Left kidney (tissue), 8 donors: ENCODE measurements at places on chromosomes 2 and 18.

DNA sequence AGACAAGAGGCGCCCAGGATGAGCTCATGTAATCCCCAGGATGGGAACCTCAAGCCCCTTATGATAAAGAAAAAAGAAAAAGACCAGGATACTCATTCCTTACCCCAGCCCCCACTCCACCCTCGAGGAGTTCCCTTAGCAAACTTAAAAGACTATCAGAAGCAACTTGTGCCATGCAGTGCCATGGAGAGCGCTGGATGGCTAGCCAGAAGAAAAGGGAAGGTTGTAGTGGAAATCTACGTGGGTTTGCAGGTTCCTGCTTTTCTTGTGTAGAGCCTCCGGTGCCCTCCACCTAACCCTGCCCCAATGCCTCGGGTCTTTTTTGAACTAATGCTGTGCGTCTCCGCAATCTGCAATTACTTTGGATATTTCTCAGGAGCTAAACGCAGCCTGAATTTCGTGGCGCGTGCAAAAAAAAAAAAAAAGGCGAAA lies 16.2 kb upstream of the BCL11A start:
- DNase-seq, result no peak

- DNase-seq, result peak; percentile 50
Observed at GRCh38 chr2:43542285-43542933, 53.4 kb downstream of the THADA start.

DNA sequence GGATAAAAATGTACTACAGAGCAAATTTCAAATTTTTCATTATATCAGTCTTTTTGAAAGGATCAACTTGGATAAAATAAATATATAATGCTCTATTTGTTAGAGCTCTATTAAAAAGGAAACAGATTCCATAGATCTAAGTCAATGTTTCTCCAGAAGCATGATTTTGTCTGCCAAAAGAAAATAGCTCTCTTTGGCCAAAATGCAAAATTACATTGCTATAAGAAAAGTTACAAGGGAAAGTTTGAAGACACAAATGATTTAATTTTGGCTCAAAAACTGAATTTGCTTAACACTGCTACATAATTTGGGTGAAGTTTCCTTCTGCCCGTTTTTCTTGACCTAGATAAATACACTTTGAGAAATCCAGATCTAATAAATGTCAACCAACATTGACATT lies 15.7 kb downstream of the C2orf69 start:
- DNase-seq, result no peak

DNA sequence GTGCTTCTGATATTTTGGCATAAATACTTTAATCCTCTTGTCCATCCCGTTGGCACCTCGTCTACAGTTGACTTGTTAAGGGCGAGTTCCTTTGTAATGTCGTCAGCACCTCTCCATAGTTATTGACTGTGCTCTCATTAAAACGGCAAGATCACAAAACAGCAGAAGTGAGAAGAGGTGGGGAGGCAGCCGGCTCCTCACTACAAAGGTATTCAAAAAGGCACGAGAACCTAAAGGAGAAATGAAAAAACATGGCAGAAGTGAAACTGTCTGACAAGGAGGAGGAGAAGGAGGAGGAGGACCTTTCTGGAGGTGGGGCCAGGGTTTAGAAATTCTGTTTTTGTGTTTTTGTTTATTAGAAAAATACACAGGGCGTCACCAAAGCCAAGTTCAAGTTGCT lies 235.6 kb downstream of the BCL11A start:
- no peak for DNase-seq

DNA sequence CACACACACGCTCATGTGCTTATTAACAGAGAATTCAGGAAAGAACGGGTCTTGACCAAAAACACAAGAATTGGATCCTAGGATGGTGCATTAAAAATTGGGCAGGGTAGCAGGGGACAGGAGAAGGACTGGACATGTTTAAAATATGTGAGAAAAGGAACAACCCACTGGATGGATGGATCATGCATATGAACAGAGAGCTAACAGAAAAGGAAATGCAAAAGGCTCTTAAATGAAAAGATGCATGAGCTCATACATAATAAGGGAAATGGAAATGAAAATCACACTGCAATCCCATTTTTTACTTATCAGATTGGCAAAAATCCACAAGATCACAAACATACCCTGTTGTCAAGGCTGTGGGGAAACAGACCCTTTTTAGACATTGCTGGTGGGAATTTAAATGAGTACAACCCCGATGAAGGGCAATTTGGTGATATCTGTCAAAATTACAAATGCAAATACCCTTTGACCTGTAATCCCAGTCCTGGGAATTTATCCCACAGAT lies 440.6 kb upstream of the SLC14A2 start:
- DNase-seq, result no peak

- DNase-seq, result no peak
Observed at GRCh38 chr2:159786938-159787337, 11.1 kb downstream of the CD302 start.

DNA sequence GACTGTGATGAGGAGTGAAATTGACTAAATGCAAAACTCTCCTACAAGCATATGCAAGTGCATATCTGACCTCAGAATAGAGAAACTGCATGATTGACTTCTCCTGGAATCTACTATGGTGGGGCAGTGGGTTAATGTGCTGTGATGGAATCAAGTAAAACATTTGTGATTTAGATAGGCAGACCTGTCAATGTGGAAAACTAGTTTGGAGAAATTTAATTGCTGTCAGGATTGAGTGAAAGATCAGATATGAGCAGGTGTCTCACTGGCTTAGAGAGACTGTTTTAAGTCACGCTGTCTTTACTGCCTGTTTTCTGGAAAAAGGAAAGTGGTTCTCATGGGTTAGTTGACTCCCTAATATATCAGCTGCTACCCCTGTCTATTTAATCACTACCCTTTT lies 881.0 kb upstream of the CNTNAP5 start:
- no peak for DNase-seq

- no peak for DNase-seq
Observed at GRCh38 chr2:75523313-75524275, 37.1 kb downstream of the EVA1A start.

DNA sequence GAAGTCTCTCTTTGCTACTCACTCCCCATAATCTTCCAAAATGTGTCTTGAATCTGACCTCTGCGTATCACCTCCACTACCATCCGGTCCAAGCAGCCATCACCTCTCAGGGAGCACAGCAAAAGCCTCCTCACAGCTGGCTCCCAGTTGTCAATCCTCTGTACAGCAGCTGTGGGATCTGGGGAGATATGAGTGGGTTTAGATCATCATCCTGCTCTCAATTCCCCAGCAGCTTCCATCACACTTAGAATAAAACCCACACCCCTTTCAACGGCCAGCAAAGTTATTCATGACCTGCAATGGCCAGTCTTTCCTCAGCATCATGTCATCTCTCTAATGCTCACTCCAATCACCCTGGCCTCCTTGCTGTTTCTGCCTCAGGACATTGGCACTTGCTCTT lies 261.6 kb downstream of the PAX3 start:
- DNase-seq, result no peak
